MG63 (cell line): ENCODE measurements at places on chromosomes 11 and 22. TPM values are rescaled to one million over a fixed set of nuclear protein-coding genes. Genes with fewer than 3 reads are reported as not detected.
A peak's percentile ranks its signal among the peaks of the same experiment; 100 is the strongest.

Gene SULT4A1
- not detected in 2 replicates for total RNA-seq

GRCh38 chr11:94151903-94152677 is 23.4 kb downstream of the PANX1 start:
- peak; percentile 58 for DNase-seq

Gene RAPSN
- 0.16 TPM in 1 of 2 replicates, not detected in the other for total RNA-seq

Gene SIRT3
- total RNA-seq = 15.1 and 24.9 TPM in 2 replicates

DNA sequence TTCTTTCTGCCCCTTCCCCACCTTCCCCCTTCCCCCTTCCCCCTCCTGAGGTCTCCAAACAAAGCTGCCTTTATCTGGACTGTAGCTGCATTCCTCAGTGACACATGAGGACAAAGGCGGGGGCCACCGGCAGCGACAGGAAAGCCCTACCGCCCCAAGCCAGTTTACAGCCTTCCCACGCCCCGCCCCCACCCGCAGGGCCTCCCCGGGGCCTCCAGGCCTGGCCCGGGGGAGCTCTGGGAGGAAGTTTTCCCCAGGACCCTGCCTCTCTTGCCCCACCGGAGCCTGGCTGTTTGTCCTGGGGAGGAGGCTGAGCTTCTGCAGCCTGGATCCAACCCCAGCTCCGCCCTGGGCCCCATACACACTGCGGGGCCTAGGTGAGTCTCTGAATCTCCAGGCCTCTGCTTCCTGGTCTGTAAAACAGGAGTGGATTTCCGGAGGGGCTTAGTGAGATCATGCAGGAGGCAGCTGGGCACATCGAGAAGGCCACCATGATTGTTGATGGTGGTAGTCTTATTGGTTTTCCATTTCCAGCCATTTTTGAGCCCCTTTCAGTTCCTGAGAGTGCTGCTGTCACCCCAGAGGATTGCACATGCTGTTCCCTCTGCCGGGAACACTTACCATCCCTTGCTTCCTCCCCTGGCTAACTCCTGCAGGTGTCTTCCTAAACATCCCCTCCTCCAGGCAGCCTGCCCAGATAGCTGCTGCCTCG is 130.7 kb downstream of the MN1 start:
- DNase-seq = no peak

- no peak for DNase-seq
Observed at GRCh38 chr22:26597026-26597425, 7.1 kb upstream of the TPST2 start.

GRCh38 chr11:18151581-18151980 is 19.2 kb downstream of the MRGPRX3 start:
- no peak for DNase-seq
